Urinary bladder (tissue), 4 donors: ENCODE measurements at places on chromosomes 12 and 14. TPM values are rescaled to one million over a fixed set of nuclear protein-coding genes. Genes with fewer than 3 reads are reported as not detected.

ADGRD1 gene
- total RNA-seq: 60.1 TPM

ZNF705A gene
- not detected for total RNA-seq

P2RX7 gene
- 4.0 TPM for total RNA-seq

ANAPC7 gene
- 56.6 TPM for total RNA-seq

KLHL42 gene
- 70.0 TPM for total RNA-seq

CIT gene
- total RNA-seq: 23.3 TPM

KITLG gene
- total RNA-seq: 75.7 TPM

DNAJC22 gene
- 1.0 TPM for total RNA-seq
